Breast epithelium (tissue), 4 donors: ENCODE measurements at places on chromosomes 12 and 14. TPM values are rescaled to one million over a fixed set of nuclear protein-coding genes. Genes with fewer than 3 reads are reported as not detected.

Gene SLCO1B1
- total RNA-seq = not detected

- no peak for DNase-seq
These were observed 29.4 kb downstream of the BCAT1 start for GRCh38 chr12:24919346-24920001.

- DNase-seq = no peak
These were observed 74.3 kb upstream of the PRMT8 start for GRCh38 chr12:3416670-3417069.

Gene KIF26A
- 1.4 TPM for total RNA-seq

Gene KCNMB4
- total RNA-seq = 1.5 TPM

Gene MANSC4
- total RNA-seq = 0.73 TPM

DNA sequence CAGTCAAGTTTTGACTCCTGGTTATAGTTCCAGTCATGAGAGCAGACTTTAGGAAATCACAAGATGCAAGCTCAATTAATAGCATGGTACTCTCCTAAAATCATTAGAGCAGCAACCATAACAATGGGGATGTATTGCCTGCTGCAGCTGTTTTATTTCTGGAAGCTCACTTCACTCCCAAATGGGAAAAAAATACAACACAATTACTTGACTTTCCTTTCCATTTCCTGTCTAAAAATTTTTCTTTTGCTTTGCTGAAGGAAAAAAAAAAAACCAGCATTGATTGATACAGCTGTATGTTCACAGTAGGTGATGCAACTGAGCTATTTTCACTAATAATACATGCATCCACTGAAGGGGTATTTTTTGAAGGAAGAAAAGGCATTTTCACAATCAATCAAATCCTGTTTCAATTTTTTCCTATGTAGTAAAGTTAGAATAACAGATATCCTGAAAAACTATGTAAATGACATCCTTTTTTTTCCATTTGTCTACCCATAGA, 143.9 kb upstream of the NOVA1 start:
- DNase-seq = no peak

Gene CYP27B1
- 2.2 TPM for total RNA-seq

DNA sequence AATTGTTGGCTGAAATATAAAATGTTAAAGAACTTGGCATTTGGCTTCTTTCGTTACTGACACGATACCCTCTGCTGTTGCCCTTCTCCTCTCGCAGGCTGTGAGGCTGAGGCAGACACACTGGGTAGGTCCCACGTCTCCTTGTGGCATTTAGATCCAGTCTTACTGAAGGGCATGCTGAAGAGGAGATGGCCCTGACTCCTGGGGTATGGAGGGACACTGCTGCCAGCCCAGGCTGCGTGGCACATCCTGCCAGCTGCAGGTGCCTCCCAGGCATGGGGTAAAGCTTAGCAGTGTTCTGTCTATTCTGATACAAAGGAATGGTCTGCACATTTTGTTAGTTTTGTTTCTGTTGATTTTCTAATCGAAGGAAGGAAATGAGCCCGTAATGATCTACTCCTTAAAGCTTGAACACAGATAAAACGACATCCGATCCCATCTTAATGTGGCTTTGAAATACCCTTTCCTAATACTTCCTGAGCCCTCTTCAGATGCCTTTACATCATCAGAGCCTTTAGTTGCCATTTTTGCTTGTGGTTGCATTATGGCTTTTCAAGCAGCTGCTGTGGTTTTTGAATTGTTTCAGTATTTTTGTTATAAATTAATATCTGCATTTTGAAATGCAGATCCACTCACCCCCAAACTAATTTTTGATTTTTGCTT, 61.1 kb downstream of the WDR20 start:
- no peak for DNase-seq
